ENCODE measurements at places on chromosomes 2 and 18. TPM values are rescaled to one million over a fixed set of nuclear protein-coding genes. Genes with fewer than 3 reads are reported as not detected.

DNA sequence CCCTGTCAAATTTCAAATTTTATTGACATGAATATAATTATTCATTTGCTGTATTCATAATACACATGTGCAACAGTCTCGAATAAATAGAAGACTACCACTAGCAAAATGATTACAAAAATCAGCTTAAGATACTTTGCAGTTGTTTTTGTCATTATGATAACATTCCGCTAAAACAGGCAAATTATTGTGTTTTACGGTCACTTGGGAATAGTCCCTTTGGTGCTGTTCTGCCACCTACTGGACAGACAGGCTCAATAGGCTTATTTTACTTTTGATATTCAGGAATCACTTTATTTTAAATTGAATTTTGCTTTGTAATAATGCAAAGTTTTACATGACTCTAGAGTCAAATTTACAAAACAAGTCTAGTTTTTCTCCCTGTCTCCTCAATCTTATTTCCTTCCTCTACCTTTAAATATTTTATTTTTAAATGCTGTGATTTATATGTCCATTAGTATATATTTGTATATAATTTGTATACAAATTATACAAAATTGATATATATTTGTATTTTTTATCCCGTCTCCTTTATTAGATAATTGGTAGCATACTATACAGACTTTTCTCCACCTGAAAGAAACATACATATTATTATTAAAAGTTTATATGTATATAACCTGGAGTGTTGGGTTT, 456.3 kb downstream of the DLGAP1 start:
- no peak overlapping the region for H3K4me3 ChIP-seq
- H3K36me3 ChIP-seq: no peaks in the 10 kb centered on the region
- H3K27ac ChIP-seq: no peak overlapping the region
- H3K4me1 ChIP-seq: peaks cover 21% of the 10 kb centered on the region
- no peaks in the 10 kb centered on the region for H3K27me3 ChIP-seq

Gene CHRND
- total RNA-seq: not detected

DNA sequence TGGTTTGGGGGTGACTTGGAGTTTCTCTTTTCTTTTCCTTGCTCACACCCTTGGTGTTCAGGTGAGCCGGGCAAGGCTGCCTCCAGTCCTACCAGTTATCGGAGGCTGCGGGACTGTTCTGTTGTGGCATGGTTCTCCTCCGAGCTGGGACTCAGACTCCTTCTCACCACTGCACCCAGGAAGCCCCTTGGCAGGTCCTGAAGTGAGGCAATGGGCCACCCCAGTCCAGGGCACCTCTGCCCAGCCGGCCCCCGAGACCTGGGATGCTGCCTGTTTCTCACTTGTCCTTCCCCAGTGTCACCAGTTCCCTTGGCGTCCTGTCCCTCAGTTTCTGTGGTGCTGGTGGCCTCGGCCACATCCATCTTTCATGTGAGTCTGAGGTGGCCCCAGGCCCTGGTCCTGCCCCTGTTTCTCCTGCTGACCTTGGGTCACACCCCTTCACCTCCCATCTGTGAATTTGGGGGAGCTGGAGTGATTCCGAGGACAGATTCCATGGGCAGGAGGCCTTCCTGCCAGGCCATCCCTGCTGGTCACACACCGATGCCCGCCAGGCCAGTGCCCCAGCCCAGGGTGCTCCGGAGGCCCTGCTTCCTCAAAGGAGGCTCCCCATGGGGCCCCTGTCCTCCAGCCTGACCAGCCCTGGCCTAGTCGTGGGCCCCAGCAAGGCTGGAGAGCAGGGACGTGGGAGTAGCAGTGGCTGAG, 6.6 kb upstream of the KLHL30 start:
- no peak for DNase-seq
- no peak overlapping the region for H3K27ac ChIP-seq
- H3K36me3 ChIP-seq: no peaks in the 10 kb centered on the region
- H3K4me3 ChIP-seq: no peak overlapping the region
- H3K4me1 ChIP-seq: no peaks in the 10 kb centered on the region

Gene SCN3A
- 0.11 TPM for total RNA-seq

GRCh38 chr2:61647044-61647443, 108.9 kb upstream of the XPO1 start:
- H3K27me3 ChIP-seq: no peaks in the 10 kb centered on the region
- no peaks in the 10 kb centered on the region for H3K36me3 ChIP-seq

Measured in mesothelial cell of epicardium (in vitro differentiated cells).